ENCODE measurements at places on chromosomes 5 and 9. TPM values are rescaled to one million over a fixed set of nuclear protein-coding genes. Genes with fewer than 3 reads are reported as not detected.
A peak's percentile ranks its signal among the peaks of the same experiment; 100 is the strongest.

CBY3 gene
- not detected for total RNA-seq

WNT8A gene
- not detected for total RNA-seq

ANKRD20A1 gene
- total RNA-seq, result 0.87 TPM

DNA sequence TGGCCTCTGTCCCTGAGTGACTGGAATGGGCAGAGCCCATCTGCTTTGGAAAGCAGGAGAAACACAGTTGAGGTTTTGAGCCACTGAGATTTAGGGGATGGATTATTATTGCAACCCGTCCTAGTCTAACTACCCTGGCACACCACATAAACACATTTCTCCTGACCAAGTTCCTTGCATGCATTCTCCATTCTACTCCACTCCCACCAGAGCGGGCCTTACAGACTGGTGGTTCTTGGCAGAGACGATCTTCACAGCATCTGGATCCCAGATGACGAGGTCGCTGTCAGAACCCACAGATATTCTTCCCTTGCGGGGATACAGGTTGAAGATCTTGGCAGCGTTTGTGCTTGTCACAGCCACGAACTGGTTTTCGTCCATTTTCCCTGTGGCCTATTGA, 111.0 kb downstream of the DPYSL3 start:
- DNase-seq, result no peak

- no peak for DNase-seq
Observed at GRCh38 chr5:159414021-159414420, 83.7 kb upstream of the IL12B start.

DNA sequence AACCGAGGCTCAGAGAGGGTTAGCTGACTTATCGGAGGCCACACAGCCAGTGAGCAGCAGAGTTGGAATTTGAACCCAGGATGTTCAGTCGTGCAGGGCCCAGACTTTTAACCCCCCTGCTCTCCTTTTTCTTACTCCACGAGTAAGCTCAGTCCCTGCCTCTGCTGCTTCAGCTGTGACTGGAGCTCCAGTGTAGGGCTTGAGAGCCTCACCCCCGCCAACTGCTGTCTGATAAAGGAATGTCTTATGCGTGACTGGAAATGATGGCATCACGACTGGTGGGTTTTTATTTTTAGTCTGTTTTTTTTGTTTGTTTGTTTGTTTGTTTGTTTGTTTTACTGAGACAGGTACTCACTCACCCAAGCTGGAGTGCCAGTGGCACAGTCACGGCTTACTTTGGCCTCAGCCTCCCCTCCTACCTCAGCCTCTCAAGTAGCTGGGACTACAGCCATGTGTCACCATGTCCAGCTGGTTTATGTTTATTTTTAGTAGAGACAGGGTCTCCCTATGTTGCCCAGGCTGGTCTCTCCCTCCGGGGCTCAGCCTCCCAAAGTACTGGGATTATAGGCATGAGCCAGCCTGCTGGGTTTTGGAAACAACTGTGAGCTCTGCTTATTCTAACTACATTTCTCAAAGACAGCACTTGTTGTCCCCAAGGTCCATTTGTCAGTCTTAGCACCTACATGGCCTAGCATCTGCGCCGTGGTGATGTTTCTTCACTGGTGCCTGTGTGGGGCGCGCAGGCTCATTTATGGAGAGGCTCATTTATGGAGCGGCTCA, 52.5 kb upstream of the NCS1 start:
- DNase-seq, result no peak

- no peak for DNase-seq
Observed at GRCh38 chr9:91815896-91816295, 134.1 kb downstream of the ROR2 start.

DNA sequence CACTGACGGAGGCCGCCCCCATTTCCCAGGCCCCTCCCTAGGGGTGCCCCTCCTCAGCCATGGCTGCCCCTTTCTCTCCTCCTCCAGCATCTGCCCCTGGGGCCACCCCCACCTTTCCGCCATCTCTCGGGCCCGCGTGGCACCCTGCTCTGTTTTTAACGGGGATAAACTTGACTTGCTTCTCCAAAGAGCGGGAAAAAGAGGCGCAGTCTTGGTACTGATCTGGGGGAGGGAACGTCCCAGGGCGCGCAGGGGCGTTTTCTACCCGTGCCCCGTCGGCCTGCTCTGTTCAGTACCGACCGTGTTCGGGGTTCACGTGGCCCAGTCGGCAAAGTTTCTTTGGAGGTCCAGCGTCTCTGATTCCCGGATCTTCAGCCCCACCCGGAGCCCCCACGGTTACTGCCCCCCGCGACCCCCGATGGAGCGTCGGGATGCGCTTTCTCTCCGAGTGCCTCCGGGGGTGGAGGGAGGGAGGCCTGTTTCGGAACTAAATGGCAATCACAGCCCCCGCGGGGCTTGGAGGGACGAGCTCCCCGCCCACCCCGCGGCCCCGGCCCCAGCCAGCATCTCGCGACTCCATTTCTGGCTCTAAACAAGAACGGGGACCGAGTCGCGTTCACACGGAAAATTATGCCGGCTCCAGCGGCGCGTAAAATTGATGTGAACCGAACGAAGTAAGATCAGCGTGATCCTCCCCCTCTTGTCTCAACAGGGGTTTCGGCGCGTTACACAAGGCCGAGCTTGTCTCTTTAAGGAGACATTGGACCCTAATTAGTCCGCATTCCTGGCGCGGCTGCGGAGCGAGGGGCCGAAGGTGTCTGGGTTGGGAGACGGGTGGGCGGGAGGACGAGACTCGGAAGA, 1.1 kb upstream of the TLE4 start:
- DNase-seq, result peak; percentile 63
